ENCODE measurements at places on chromosomes 3 and 15.

DNA sequence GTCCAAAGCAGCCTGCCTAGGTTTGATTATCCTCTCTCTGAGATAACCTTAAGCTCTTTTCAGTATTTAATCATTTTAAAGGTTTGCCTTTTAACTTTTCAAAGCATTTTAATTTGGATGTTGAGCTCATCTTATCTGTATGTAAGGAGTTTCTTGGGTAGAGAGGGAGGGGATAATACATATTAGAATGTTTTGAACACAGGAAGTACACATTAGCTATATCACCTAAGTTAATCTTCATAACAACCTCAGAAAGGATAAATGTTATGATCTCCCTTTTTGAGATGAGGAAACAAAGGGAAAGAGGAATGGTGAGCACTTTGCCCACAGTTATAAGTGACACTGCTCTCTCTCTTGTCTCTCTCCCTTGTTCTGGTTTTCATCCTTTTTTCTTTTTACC lies 2.2 kb upstream of the CD47 start:
- no peak for DNase-seq

- DNase-seq, result no peak
Observed at GRCh38 chr15:45134046-45134445, 4.3 kb downstream of the DUOX1 start.

DNA sequence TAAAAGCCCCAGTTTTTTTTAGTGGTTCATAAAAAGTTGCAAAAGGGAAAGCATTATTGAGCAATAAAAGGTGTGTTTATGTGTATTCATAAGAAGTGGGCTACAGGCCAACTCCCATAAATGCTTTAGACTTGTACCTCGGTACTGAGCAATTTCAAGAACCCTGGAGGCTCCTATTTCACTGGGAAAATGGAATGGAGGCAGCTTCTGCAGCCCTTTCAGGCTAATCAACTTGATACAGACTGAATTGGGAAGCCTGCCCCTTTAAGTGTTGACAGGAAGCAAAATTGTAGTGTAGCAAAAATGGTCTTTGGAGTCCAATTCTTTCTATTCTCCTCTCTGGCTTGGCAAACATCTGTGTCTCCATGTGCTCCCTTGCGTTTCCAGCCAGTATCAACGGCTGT lies 118.8 kb downstream of the ECT2 start:
- peak; percentile 19 for DNase-seq

- DNase-seq, result no peak
Observed at GRCh38 chr3:143416229-143416628, 296.7 kb downstream of the CHST2 start.

All from hematopoietic multipotent progenitor cell treated with erythropoietin and hydrocortisone succinate and interleukin-3 and kit ligand, for 8 days (in vitro differentiated cells).